ENCODE measurements at places on chromosomes 2 and 18. TPM values are rescaled to one million over a fixed set of nuclear protein-coding genes. Genes with fewer than 3 reads are reported as not detected.

GRCh38 chr2:6423157-6423556 is 442.6 kb downstream of the CMPK2 start:
- no peak for DNase-seq

Gene DYSF
- 300 TPM for total RNA-seq

DNA sequence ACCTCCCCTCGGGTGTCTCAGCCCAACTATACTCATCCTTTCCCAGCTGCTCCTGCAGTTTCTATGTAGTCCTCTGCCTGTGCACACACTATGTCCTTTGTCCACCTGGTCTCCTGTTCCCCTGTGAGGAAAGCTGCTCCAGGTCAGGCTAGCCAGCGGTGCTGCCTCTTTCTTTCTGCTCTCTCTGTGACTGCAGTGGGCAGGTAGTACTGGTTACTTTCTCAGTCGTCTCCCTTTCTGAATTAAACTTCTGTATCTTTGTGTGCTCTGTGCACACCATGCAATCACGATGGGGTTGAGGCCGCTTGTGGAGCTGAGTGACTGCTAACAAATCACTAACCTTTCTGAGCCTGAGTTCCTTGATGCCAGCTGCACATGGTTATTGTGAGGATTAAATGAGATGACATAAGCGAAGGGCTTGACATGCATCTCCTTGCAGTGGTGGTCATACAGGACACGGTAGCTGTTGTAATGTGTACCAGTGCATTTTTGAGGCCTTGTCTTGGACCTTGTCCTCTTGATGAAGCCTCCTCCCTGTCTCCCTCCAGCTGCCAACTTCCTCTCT is 3.5 kb downstream of the FARP2 start:
- no peak for DNase-seq

Gene COLEC11
- 0.29 TPM for total RNA-seq

DNA sequence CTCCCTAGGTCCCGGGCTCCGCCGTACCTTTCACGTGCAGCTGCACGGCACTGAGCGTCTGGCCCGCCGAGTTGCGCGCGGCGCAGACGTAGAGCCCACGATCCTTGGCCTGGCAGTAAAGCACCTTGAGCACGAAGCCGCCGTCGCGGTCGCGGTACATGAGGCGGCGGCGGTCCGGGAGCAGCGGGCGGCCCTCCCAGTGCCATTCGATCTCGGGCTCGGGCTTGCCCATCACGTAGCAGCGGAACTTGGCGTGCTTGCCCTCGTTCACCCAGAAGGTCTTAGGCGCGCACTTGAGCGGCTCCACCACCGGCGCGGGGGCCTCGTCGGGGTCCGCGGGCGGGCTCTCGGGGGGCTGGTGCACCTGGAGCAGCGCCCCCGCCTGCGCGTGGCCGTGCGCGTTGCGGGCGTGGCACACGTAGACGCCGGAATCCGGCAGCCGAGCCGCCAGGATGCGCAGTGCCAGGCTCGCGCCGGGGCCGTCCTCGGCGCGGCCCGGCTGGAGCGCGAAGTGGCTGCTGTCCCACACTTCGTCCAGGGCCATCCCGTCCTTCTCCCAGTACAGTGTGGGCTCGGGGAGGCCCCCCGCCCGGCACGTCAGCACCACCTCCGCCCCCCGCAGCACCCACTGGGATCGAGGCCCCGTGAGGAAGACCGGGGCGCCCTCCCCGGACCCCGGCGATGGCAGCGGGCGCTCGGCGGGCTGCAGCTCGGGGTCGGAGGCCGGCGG is 980 bp downstream of the OBSL1 start:
- DNase-seq = no peak

- DNase-seq = peak; percentile 75
Measured at GRCh38 chr18:3995476-3996102, 459.5 kb downstream of the DLGAP1 start.

DNA sequence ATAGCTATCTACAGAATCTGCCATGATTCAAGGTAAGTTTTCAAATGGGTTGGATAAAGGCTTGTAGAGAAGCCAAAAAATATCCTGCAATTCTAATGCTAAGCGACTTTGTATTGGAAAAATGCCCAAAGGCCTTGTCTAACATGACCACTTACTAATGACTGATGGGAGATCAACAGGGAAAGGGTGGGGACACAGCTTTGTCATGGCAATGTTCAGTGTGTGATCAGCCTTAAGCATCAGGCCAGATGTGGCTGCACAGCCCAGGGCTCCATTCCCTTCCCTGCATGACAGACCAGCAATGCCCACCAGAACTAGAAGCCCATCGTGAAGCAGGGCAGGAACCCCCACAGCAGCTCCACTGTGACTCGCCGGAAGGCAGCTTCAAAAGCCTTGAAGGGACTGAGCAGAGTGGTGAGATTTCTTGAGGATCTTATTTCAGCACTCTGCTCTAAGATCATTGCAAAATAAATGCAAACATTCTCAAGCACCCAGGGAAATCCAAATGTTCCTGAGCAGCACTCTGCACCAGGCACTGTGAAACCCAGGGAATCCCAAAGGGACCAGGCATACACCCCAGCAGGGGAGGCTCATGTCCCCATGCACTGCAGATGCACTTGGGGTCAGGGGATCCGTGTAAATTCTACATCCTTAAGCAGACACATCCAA is 517.9 kb upstream of the SMIM21 start:
- DNase-seq = no peak

GRCh38 chr2:3575534-3576262 is 638 bp downstream of the RPS7 start:
- DNase-seq = no peak

- DNase-seq = no peak
Measured at GRCh38 chr2:199556527-199557285, 99.0 kb upstream of the SATB2 start.

DNA sequence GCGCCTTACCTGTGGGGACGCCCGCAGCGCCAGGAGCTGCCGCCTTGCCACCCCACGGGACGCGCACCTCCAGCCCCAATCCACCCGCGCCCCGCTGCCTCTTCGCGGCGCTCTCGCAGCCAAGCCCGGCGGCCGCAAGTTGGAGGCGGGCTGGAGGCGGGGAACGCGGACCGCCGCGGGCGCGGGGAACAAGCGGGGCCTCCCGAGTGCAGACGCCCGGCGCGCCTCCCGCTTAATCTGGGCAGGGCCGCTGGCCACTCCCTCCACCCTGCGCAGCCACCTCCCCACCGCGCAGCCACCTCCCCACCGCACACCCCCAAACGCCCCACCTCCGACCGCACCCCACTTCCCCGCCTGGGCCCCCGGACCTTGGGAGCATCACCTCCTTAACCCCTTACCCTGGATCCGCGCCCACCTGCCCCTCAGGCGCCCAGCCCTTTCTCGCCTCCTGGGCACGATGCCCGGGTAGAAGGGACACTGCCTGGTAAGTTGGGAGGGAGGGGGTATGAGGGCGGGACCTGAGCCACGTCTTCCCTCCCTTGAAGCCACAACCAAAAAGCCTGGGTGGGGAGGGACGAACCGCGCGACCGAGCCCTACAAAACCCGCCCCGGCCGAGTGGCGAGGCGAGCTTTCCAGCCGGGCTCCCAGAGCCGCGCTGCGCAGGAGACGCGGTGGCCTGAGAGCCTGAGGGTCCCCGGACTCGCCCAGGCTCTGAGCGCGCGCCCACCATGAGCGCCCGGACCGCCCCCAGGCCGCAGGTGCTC is at the start of the genes COL4A3 and COL4A4:
COL4A3 (plus strand) TSS at position 627 of the 765 bp plus-strand sequence; CDS start at position 730, 103 bp downstream.
COL4A4 (minus strand) TSS at position 208 of the 765 bp plus-strand sequence. CDS start 16,722 bp downstream, outside the sequence.
- no peak for DNase-seq

DNA sequence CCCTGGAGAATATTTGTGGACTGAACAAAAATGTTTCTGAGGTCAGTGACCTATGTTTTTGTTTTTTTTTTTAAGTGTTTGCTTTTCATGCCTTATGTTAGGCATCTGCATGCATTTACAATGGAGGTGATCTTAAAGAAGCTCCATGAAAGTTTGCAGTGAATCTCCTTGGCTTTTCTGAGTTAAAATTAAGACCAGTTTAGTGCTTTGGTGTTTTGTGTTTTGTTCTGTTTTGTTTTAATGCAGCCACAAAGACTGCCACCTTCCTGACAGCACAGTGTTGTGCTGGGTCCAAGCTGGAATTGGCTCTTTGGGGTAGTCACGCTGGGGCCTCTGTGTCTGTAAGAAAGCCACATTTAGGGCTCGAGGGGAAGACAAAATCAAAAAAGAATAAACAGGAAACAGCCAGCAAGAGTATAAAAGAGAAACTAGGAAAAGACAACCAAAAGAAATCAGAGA is 396.2 kb downstream of the ARHGAP15 start:
- DNase-seq = no peak

Gene ITGA6
- total RNA-seq = 382 TPM

DNA sequence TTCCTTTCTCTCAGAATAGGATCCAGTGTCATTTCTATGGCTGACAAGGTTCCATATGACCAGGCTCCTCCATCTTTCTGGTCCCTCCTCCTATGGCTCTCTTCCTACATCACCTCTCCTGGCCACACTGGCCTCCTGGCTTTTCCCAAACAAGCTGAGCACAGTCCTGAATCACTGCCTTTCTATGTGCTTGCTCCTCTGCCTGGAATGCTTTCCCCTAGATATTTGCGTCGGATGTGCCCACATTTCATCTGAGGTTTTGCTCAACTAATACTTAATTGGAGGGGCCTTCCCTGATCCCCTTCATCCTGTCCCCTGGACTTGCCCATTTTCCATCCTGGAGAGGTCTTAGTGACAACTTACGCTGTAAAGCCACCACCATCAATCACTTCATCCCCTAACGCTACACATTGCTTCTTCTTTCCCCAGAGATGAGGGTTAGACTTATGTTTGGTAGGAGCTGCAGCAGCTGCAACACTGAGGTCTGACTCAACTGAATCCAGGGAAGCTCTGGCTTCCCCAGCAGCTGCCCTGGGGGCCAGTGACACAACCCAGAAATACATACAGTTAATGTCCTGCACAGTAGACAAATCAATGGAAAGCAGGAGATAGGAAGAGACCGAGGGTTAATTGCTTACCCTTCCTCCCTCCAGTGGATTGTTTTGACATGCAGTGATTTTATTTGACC is 42.9 kb downstream of the QPCT start:
- no peak for DNase-seq

DNA sequence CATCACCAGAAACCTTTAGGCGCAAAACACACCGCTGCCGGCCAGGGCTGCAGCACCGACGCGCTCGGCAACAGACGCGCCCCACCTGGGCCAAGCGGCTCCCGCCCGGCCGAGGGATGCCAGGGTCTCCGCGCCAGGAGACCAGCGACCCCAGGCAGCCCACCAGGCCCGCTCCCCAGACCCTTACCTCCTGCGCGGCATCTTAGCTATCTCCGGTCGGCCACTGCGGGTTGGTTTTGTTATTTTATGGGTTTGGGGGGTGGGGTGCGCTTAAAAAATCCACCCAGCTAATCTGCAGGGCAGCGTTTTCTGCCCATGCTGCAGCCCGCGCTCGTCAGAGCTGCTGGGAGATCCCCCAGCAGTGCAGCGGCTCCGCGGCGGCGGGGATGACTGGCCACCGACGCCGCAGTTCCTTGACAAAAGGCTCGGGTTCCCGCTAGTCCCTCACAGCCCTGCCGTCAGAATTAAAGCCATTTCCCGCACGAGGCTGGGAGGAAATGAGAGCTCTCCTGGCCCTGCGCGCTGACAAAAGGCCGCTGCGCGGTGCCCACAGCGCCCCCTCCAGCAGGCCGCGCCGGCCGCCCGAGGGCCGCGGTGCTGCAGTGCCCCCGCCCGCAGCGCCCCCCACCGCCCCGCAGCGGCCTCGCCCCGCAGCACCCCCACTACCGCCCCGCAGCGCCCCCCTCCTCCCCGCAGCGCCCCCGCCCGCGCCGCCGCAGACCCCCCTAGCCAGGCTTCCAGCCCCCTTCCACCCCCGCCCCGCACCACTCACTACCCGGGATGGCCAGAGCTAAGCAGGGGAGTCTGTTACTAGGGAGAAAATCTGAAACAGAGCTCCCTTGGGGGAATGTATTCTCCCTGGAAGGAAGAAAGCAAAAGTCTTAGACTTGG is at the start of gene ADD2:
ADD2 (minus strand) TSS at position 502 of the 891 bp plus-strand sequence. CDS start 61,792 bp downstream, outside the sequence.
- DNase-seq = no peak

- peak; percentile 10 for DNase-seq
Measured at GRCh38 chr2:151999053-151999452, 99.8 kb downstream of the CACNB4 start.

GRCh38 chr18:14999085-14999975 is 251.4 kb downstream of the ANKRD30B start:
- DNase-seq = no peak

Gene RGPD3
- 0.05 TPM for total RNA-seq

Gene CAMKMT
- total RNA-seq = 1.7 TPM

Gene GATA6
- 18.1 TPM for total RNA-seq

Gene PXDN
- total RNA-seq = 1,930 TPM

- DNase-seq = no peak
Measured at GRCh38 chr2:24725956-24726355, 67.2 kb downstream of the PTRHD1 start.

DNA sequence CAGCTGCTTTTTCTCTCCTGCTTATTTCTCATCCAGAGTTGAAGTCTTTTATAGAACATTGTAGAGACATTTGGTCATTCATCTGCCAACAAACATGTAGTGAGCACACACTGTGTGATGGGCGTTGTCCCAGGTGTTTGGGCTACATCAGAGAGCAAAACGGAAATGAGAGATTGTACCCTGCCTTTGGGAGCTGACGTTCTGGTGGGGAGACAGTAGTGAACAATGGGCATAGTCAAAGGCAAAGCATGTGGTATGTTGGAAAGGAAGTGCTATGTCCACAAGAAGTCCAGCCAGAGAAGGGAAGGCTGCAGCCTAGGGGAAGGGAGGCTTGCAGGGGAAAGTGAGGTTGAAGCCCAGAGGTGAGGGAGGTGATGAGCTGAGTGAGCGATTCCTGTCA is 78.1 kb downstream of the PIEZO2 start:
- DNase-seq = no peak

DNA sequence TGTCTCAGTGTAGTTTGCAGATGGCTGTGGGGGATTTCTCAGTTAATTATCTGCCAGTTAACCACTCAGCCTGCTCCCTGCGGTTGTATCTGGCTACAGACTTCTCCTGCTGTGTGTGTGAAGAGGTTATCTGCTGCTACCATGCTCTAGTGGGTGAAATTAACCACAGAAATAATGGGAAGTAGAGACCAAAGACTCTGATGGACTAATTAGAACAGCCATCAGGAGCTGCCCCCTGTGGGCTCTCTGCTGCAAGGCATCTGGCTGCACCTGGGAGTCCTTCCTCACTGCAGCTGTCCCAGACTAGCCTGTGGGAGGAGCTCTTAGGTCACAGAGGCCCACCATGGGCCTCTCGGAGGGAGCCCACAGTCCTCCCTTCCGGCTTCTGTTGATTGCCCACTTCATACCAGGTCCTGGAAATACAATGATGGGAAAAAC is 66.6 kb downstream of the CTIF start:
- no peak for DNase-seq

- no peak for DNase-seq
Measured at GRCh38 chr2:24576617-24577016, 85.6 kb downstream of the NCOA1 start.

Gene AQP12B
- total RNA-seq = not detected

Gene MYOM1
- 0.15 TPM for total RNA-seq
